ENCODE measurements at places on chromosomes 7 and 10.

GRCh38 chr10:124378271-124378670, 40.5 kb downstream of the OAT start:
- DNase-seq, result no peak

DNA sequence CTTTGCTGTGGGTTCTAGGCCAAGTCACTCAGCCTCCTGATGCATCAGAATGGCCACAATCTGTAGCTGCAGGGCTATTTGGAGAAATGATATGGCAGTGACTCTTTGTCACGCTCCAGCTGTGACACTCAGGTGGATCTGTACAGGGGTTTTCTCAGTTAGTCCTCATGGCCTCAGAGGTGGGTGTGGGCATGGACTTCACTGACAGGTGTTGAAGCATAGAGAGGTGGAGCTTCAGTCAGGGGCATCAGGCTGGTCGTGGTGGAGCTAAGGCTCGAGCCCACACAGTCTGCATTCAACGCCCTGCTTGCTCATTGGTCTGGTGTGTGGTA, 21.2 kb downstream of the PALD1 start:
- DNase-seq, result no peak

DNA sequence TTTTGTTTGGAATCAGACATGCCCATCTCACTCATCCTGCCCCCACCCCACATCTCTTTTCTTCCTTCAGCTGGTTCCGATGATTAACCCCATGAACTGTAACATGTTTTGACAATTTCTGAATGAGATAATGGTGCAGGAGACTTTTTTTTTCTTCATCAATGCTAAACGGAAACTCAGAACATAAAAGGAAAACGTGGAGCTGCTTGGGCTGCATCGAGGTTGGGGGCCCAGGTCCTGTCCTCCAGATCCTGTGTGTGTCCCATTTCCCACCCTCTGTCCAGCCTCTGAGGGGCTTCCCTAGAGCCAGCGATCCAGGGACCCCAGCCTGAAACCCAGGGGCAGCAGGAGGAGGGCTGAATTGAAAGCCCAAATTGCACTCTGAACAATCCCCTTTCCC, 263.8 kb upstream of the GRB10 start:
- DNase-seq, result no peak

DNA sequence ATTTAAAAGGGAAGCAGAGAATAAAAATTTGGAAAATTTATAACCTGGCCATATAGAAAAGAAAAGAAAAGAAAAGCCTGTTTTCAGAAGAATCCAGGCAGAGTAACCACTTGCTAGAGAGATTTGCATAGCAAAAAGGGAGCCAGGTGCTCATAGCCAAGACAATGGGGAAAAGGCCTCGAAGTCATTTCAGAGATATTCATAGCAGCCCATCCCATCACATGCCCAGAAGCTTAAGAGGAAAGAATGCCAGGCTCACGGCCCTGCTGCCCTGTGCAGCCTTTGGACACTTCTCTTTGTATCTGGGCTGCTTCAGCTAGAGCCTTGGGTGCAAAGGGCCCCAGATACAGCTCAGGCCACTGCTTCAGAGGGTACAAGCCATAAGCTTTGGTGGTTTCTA, 159.8 kb downstream of the CCDC7 start:
- no peak for DNase-seq

DNA sequence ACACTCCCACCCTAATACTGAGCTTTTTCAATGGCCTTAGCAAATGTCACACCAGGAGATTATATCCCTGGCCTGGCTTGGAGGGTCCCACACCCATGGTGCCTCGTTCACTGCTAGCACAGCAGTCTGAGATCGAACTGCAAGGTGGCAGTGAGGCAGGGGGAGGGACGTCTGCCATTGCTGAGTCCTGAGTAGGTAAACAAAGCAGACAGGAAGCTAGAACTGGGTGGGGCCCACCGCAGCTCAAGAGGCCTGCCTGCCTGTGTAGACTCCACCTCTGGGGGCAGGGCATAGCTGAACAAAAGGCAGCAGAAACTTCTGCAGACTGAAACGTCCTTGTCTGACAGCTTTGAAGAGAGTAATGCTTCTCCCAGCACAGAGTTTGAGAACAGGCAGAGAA, 338.9 kb upstream of the MBL2 start:
- no peak for DNase-seq

DNA sequence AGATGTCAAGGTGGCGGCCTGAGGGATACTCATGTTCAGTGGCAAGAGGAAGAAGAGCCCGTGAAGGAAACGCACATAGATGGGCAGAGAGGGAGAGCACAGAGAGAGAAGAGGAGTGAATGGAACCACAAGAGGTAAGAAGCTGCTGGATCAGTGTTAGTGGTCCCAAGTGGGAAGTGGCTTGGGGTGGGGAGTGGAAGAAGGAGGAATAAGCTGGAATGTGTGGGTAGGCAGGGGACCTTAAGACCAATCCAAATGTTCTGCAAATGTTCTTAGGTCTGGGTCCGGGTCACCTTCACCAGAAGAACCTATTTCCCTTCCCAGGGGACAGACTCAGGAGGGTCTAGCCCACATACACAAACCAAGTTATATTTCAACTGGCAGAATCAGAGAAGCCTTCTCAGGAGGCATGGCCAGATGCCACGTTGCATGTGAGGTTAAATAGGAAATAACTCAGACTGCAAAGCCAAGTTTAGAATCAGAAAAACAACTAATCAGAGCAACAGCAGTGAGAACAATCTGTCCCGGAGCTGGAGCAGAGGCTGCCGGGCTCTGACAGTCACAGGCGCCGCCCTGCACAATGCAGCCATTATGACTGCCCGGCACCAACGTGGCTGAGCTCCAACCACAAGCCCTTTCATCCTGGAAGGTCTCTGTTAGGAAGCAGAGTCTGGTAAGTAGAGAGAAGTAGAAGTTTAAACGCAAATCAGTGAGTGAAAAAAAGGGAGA, 78.6 kb upstream of the ARMC3 start:
- DNase-seq, result no peak

DNA sequence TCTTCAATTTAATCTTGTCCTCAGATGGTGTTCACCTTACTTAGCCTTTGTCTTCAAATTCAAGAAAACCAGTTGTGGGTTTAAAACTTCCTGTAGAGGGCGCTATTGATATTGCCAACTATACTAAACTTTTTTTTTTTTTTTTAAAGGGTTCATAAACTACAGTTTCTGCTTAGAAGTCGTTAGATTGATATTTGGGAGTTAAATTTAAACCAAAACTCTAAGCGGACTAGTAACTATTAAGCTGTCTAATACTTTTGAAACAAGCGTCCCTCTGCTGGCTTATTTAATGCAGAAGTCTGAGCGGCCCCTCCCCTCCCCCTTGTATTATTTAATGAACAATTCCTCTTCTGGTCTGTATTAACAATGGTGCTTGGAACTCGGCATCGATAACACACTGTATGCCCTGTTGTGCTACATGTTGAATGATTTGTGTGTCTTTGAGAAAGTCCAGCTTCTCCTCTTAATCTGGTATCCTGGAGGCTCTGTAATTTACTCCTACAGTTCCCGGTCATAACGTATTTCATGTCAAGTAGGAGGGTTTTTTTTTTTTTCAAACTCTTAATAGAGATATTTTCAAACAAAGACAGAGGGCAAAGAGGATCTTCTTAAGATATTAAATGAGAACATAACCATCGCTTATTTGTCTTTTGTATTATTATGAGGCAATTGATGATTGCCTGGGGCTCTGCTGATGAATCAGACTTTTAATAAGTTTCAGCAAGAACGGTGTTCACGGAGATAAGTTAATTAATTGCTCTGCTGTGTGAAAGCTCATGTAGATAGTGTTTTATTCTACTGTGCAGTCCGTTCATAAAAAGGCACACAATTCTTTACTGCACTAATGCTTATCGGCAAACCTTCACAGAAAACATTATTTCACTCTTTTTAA, 22.6 kb upstream of the CREB5 start:
- DNase-seq, result no peak

DNA sequence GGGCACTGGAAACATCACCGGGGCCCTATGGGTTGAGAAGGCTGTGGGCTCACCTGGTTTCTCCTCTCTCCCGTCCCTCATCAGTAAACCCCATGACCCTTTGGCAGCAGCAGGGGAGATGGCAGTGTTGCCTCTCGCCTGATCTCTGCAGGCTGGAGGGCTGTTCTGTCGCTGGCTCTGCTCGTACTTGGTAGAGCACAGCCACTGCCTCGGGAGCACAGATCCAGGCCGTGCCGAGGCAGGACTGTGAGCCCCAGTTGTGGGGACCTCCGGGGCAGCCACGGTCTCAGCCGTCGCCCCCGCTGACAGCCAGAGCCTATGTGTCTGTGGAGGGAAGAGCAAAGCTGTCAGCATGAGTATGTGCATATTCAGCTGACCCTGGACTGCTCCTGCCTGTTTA, 94.9 kb downstream of the PTPRE start:
- DNase-seq, result no peak

DNA sequence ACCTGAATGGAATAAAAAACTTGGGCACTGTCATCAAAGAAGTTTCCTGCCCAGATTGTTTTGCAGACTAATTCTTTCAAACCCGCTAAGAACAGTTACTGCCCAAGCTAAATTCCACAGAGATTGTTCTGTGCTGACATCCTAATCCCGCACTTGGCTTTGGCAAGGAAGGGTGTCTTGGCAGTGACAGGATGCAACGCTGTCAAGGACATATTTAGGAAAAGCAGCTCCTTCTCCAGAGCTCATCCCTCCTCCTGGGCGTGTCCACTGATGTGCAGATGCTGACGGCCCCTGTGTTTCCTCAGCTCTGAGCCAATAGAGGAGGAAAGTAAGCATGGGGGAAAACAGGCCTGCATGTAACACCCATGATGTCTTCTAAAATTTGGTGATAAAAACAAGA, 74.2 kb downstream of the EEPD1 start:
- DNase-seq, result no peak

DNA sequence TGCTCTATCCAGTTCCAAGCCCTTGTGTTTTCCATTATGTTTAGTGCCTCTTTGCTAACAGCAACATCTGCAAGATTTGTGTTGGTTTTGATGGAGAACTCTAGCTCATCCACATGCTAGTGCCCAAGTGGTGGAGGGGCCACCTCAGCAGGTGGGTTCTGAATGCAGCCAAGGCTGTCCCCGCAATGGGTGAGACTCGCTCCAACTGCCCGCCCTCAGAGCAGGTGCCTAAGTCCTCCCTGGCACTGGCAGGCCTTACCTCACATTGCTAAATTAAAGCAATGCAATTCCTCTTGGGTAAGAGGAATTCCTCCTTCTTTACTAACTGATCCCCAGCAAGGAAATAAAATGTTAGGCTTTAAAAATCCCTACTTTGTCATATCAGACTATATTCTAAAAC, 146.8 kb downstream of the ADCY1 start:
- no peak for DNase-seq

DNA sequence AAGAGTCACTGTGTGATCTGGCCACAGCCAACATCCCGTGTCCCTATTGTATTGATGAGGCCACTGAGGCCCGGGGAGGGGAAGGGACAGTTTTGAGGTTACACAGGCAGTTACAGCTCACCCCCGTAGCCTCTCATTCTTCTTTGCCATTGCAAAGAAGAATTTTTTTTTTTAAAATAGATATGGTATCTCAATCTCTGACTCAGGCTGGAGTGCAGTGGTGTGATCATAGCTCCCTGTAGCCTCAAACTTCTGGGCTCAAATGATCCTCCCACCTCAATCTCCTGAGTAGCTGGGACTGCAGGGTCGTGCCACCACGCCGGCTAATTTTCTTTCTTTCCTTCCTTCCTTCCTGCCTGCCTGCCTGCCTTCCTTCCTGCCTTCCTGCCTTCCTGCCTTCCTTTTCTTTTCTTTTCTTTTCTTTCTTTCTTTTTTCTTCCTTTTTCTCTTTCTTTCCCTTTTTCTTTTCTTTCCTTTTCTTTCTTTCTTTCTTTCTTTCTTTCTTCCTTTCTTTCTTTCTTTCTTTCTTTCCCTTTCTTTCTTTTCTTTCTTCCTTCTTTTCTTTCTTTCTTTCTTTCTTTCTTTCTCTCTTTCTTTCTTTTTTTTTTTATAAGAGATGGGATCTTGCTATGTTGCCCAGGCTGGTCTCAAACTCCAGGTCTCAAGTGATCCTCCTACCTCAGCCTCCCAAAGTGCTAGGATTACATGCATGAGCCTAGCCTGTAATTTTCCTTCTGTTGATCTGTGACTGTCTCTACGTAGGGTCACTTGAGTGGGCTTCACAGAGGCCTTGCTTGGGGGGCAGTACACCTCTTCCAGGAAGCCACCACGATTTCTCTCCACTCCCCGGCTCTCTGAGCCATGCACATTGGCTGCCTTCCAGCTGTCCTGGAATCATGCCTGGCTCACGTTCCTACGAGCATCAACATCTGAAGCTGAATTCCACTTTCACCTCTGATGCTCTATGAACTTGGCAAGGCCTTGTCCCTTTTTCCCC, 31.3 kb downstream of the TMEM270 start:
- no peak for DNase-seq

DNA sequence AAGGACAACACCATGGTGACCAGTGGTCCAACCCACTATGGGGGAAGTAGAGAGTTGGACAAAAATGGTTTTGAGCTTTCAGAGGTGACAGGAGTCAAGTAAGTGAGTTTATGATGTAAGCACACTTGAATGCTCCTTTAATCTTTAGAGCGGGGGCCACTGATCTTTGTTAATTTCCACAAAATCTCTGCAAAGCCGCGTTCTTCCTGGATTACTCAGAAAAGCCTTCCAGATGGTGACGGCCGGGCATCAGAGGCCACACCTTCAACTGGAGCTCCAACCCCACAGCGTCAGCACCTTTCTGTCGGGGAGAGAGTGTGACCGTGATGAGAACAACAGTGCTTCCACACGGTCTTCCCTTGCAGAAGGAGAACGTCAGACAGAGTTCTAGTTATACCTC, 35.2 kb upstream of the KLF6 start:
- no peak for DNase-seq

- DNase-seq, result no peak
Measured at GRCh38 chr7:133372337-133372736, 119.5 kb downstream of the EXOC4 start.

DNA sequence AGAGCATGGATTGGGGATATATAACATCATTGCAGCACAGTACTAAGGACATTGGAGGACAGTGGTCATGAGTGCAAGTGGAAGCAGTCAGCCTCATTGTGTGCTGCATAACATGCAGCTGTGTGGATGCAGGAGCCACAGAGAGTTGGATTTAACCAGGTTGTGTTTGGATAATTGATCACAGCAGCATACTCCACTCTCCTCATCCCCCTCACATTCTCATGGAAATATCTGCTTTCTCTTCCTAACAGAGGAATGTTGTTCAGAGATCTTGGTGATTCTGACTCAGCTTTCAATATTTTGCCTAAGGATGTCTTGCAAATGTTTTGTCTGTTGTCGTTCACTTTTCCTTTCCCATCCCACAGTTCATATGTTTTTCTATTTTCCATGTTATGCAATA, 31.8 kb upstream of the LSM8 start:
- DNase-seq, result no peak
